Muscle of arm (tissue), 14 donors: ENCODE measurements at places on chromosomes 1 and 21. TPM values are rescaled to one million over a fixed set of nuclear protein-coding genes. Genes with fewer than 3 reads are reported as not detected.

Gene ANKRD35
- polyA plus RNA-seq, result not detected

Gene RBP7
- polyA plus RNA-seq, result 3.5 TPM

Gene NCMAP
- polyA plus RNA-seq, result not detected

Gene IQCC
- polyA plus RNA-seq, result 4.9 TPM
